Activated CD4-positive, CD25-positive, alpha-beta regulatory T cell treated with anti-CD3 and anti-CD28 coated beads, Interleukin-2, amount 50 U/mL, for 16 hours (primary cell): ENCODE measurements at places on chromosomes 2 and 18.

DNA sequence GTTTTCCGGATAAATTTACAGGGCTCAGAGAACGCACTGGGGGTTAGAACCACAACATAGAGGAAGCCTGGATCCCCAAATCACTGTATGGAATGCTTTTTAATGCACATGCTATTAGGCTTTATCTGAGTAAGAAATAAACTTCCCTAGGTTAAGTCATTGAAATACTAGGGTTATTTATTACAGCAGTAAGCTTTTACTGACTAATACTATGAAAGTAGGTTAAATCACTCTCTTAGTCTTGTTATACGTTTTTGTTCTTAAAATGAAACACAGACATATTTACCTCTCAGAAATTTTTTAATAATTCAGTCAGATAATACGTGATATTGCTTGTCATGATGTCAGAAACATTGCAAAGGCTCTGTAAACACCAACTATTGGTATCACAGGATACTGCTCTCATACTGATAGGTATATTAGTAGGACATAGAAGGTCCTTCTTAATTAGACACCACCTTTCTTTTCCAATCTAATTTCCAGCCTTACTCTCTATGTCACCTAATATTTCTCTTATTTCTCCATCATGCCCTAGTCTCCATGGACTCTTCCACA, 162.7 kb upstream of the NYAP2 start:
- DNase-seq = no peak

- no peak for DNase-seq
These were observed 70.3 kb downstream of the HAUS1 start for GRCh38 chr18:46174342-46175041.

DNA sequence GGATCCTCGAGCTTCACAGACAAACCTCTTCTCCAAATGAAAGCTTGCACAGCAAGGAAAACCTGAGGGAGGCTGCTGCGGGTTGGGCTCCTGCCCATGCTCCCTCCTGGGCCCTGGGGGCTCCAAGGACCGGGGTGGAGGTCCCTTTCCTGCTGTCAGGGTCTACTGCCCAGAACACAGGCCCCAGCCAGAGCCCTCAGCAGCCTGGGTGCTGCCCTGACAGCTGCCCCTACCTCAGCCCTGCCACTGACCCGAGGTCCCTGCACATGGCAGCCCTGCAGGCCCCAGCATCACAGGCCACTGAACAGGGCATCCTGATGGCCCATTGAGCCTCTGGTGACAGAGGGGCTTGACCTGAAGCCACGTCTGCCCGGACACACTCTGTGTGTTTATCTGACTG, 41.0 kb downstream of the CROCC2 start:
- DNase-seq = no peak

- no peak for DNase-seq
These were observed 115.1 kb downstream of the PLCL1 start for GRCh38 chr2:197919487-197919886.

GRCh38 chr2:195596840-195597239, 60.2 kb upstream of the SLC39A10 start:
- no peak for DNase-seq

- DNase-seq = no peak
These were observed 180.8 kb upstream of the MMADHC start for GRCh38 chr2:149768320-149768799.

DNA sequence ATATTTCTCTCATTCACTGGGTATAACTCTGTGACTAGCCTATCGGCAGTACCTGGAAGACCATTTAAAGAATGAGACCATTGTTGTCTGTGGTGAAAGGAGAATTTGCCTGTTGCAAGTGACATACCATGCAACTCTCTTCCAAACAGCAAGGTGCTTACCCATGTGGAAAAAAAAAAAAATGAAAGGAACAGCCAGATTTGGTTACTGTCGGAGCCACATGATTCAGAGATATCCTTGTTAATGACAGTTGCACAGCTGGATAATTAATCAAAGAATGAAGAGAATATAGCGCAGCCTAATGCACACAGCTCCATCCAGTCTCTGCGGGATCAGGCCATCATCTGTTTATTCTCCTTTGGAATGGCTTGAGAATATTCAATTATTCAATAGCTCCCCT, 141.8 kb downstream of the HRH4 start:
- DNase-seq = no peak

GRCh38 chr2:174972924-174973323, 32.3 kb downstream of the CHN1 start:
- no peak for DNase-seq
